ENCODE measurements at places on chromosomes 7 and 10.

GRCh38 chr7:158245724-158246041 lies 341.9 kb downstream of the PTPRN2 start:
- DNase-seq: no peak

GRCh38 chr7:89123871-89124270 lies 328.3 kb upstream of the TEX47 start:
- DNase-seq: no peak

GRCh38 chr7:958221-959200 lies 4.0 kb upstream of the ADAP1 start:
- DNase-seq: no peak

GRCh38 chr10:102501201-102502028 lies 1.1 kb downstream of the ACTR1A start:
- no peak for DNase-seq

- peak; percentile 31 for DNase-seq
Measured at GRCh38 chr7:132882714-132883428, 199.0 kb downstream of the CHCHD3 start.

GRCh38 chr7:108415821-108416536 lies 40.3 kb downstream of the NRCAM start:
- DNase-seq: no peak

- DNase-seq: no peak
Measured at GRCh38 chr7:2114052-2114451, 118.7 kb downstream of the MAD1L1 start.

DNA sequence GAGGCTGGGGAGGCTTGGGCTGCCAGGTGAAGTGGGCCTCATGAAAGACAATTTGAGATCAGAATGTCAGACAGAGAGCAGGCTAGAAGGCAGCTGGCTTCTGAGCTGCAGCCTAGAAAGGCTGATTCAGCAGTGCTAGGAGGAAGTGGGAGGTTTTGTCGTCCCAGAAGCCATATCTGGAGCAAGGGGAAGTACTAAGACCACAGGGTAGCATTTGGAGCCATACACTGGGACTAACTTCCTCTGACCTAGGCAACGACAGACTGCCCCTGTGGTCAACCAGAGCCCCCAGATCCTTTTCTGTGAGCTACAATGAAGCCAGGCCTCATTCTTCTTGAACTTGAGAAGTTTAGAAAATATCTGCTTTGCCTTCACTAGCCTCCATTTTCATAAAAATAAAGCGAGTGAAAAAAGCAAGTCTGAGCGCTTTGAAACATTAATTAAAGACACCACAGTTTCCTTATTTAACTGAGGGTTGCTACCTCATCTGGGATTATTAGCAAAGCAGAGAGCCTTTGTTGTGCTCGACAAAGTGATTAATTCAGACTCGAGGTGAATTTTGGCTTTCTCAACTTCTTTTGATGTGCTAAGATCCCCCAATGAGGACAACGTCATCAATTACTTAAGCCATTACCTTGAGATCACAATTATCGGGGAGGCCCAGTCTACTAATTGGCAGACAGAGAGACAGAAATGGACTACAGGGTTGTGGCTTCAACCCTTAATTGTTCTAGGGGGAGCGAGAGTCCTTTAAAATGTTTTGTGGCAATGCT lies 26.6 kb downstream of the TBXAS1 start:
- no peak for DNase-seq

DNA sequence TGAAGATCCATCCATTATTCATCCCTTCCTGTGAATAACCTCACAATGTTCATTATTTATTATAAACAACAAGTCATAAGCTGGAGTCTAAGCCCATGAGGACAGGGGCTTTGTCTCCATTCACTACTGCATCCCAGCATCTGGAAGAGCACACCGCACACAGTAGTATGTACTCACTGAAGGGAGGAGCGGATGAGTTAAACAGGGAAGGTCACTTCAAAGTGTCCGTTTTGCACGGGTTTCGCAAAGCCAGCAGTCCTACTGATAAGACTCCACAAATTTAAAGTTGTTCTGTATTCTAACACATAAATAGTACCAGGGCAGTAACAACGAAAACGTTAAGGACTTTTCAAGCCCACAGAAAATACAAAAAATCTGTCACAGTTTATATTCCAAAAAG lies 167.9 kb downstream of the PARD3 start:
- no peak for DNase-seq

GRCh38 chr7:146116521-146117222 lies at the start of gene CNTNAP2:
Gene CNTNAP2, plus strand, starts transcription at chr7:146116801. Its CDS starts 76 bp downstream, at chr7:146116877.
- DNase-seq: no peak

GRCh38 chr10:29734962-29735627 lies 100.3 kb upstream of the SVIL start:
- peak; percentile 53 for DNase-seq

DNA sequence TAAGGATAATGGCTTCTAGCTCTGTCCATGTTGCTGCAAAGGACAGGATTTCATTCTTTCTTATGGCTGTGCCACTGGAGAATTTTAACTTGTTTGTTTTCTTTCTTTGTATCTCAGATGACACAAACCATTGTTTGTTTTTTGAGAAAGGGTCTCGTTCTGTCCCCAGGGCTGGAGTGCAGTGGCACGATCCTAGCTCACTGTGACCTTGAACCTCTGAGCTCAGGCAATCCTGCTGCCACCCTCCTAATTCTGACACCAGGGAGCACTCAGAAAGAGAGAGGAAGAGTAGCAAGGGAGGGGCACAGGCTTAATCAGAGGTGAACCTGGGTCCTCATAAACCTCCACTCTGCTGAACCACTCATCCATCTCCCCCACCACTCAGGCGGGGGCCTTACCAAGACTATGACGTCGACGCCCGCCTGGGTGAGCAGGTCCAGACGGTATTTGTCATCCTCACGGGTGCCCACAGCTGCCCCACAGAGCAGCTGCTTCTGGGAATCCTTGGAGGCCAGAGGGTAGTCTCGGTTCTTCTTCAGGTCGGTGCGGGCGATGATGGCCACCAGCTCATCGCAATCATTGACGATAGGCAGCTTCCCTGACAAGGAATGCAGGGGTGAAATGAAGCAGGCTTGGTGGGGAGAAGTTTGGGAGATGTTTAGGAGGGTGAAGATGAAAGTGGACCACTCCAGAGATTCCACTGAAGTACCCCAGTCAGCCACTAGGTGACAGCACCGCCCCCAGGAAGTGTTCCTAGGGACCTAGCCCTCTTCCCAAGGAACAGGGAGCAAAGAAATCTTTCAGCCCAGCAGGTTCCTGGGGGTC lies 11.6 kb downstream of the IMPDH1 start:
- peak; percentile 44 for DNase-seq
